ENCODE measurements at places on chromosomes 3 and 15.

GRCh38 chr3:161233557-161233956 is 12.4 kb downstream of the NMD3 start:
- DNase-seq: no peak

DNA sequence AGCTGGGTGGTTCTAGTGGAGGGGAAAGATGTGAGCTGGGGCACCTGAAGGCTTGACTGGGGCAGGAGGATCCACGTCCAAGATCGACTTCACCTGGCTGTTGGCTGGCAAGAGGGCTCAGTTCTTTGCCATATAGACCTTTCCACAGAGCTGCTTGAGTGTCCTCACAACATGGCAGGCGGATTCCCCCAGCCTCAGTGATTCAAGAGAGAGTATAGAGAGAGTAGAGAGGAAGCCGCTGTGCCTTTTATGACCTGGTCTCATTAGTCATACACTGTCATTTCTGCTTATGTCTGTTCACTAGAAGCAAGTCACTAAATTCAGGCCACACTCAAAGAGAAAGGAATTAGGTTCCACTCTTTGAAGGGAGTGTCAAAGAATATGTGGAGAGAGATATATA is 101.6 kb downstream of the APBA2 start:
- no peak for DNase-seq

- DNase-seq: peak; percentile 38
Measured at GRCh38 chr3:46571684-46572083, 5.6 kb upstream of the LRRC2 start.

GRCh38 chr15:71414853-71415252 is 299.6 kb downstream of the THSD4 start:
- no peak for DNase-seq

DNA sequence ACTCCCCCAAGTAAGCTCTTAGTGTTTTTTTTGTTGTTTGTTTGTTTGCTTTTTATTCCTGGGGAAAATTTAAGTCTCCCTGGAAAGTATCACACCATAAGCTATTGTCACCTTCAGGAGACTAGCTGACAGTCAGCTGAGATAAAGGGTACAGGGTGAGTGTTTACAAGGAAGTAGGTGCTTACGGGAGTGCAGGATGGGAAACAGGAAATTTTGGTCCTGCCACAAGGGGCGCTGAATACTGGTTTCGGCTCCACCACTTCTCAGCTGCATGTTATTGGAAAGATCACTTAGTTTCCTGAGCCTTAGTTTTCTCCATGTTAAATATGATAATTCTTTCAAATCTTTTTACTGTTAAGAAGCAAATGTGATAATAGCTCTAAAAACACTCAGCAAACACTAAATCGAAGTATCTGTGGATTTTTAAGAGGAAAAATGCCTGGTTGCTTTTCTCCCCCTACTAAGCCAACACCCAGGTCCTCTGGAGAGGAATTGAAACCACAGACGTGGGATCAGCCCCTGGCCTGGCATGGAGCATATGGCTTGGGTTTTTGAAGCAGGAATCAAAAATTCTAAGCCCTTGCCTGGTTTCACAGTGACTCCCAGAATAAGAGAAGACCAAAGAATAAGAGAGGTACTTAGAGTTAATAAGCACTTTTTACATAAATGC is 90.7 kb downstream of the SCN11A start:
- DNase-seq: no peak

GRCh38 chr3:87461443-87461842 is 185.1 kb upstream of the POU1F1 start:
- no peak for DNase-seq

GRCh38 chr15:83092309-83092976 is 15.0 kb upstream of the TM6SF1 start:
- DNase-seq: no peak
